Trophoblast cell (in vitro differentiated cells and primary cell): ENCODE measurements at places on chromosomes 4 and X.

- DNase-seq: no peak
Measured at GRCh38 chrX:33970028-33970967, 161.8 kb downstream of the FAM47A start.

DNA sequence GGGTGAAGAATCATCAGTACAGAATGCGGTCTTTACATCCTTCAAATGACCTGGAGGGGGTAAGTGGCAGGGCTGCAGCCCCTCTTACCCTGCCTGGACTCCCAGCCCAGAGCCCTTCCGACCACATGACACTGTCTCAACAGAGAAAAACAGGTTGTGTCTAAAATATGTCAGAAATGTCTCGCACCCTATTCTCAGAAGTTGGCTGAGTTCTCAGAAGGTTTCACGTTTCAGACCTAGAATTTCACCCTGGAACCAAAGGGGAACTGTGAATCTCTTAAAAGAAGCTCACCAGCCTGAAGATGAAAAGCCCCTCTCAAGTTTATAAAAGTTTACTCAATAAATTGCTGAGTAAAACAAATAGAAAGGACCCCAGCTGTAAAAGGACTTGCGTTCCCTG lies 7.0 kb upstream of the CRMP1 start:
- DNase-seq: no peak

GRCh38 chr4:88009871-88010270 lies 2.4 kb downstream of the PKD2 start:
- DNase-seq: no peak

DNA sequence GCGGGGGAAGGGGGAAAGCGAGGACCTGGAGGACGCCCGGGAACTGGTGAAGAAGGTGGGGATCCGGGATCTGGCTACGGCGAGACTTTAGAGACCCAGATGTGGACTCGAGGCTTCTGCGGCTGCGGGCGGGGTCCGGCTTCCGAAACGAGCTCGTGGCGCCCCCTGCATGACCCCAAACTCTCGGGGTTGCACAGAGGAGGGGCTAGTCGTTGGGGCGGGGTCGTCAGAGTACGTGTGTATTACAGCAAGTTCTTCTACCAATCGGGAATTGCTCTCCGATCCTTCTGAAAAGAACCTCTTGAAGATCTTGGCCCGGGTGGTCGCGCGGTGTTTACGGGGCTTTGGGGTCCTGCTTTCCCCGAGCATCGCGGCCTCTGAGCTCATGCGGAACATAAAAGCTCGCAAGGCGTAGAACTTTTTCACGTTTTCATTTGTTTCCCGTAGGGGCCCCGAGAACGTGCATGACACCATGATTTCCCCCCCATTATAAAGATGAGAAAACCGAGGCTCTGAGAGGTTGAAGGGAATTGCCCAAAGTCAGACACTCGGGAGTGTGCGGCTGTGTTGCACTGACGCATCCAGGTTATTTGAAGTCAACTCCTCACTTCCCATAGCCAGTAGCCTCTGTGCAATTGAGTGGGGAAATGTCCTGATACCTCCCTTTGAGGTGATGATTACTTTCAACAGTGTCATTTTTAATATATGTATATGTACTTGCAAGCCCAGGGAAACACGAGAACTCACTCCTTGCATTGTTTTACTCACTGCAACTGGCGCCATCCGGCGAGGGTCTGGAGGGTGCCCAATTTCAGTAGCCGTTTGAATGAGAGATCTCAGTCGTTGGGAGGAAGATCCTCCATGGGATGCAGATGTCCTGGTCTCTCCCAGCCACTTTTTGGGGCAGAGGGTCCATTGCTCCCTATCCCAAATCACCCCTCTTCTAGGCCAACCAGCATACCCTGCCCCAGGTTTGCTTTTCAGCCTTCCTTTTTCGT lies at the start of gene BEND4:
BEND4 (minus strand) TSS at position 149 of the 998 bp plus-strand sequence. CDS start 512 bp downstream, outside the sequence.
- DNase-seq: no peak

DNA sequence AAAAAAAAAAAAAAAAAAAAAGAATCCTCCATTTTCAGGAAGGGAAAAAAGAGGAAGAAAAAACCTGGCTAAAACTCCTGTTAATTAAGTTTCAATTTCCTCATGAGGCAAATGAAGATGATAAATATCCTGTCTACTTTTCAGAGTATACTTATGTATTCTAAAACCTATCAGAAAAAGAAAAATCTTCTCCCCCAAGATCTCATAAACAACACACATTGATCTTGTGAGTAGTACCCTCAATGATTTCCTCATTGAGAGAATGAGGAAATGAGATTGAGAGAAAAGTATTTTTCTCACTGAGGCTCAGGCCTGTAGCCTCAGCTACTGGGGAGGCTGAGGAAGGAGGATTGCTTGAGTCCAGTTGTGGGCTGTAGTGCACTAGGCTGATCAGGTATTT lies 146.7 kb downstream of the TET2 start:
- DNase-seq: no peak

DNA sequence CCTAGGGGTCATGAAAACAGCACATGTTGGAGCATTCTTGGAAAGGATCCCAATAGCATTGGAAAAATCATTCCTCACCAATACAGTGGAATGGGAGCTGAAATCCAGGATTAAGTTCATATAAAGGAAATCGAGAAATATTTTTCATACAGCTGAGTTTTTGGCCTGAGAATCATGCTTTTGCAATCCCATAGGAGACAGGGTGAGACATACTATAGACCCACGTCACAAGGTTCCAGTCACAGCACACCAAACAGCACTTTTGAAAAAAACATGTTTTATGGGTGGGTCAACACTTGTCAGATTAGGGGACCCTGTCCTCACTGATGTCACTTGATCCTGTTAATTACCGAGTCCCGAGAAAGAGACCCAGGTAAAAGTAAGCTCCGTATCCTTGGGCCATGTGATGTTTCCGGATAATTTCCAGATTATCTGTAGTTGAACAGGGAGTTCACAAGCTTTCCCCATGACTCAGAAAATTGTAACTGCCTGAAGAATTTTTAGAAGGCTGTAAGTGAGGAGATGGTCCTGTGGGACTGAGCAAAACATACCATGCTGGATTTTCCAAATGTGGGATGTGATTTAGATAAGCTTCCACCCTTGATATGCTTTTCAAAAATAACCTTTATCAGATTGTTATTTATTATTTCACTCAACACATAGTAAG lies 80.9 kb upstream of the TLR3 start:
- peak; percentile 52 for DNase-seq

DNA sequence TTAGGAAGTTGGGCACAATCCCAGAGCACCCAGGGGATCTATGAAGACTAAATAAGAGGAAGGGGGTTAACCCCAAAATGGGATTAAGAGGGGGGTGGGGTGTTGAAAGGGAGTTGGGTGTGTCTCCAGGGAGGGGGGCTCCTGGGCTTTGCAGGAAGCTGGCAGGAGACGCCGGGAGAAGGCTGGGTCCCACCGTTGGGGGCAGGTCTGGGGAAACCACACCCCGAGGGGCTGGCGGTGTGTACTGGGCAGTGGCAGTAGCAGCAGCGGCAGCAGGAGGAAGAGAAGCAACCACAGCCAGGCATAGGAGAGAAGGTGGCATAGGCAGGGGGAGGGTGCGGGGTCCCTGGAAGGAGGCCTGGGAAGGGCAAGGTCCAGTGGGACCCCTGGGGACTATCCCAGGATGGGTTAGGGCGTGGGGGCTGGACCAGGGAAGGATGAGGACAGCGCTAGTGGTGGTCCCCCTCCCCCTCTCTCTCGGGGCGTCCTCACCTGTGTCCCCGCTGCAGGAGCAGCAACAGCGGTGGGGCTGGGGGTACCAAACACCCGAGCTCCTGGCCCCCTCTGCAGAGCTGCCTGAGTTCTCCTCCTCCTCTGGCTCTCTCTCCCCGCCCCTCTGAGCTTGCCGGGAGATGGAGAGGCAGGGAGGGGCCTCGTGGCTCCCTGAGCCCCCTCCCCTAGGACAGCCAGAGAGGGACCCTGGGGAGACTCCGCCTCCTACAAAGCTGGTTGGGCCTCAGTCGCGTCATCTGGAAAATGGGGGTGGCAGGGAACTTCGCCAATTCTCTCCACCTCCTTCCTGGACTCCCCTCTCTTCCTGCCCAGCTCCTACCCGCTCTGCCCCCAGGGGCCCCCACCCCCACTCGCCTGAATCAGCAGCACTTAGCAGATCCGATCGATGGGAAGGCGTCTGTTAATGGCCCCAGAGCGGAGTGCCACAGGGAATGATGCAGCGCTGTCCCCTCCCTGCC lies at the start of gene KCND1:
KCND1 (minus strand) TSS at position 596 of the 971 bp plus-strand sequence. CDS start 1,573 bp downstream, outside the sequence.
- no peak for DNase-seq
